ENCODE measurements at places on chromosomes 6 and 20. TPM values are rescaled to one million over a fixed set of nuclear protein-coding genes. Genes with fewer than 3 reads are reported as not detected.

GRCh38 chr20:33984182-33984719, 9.5 kb upstream of the RALY start:
- no peak for DNase-seq
- H3K27me3 ChIP-seq = no peaks in the 10 kb centered on the region
- H3K27ac ChIP-seq = no peak overlapping the region
- no peaks in the 10 kb centered on the region for H3K36me3 ChIP-seq
- H3K4me3 ChIP-seq = no peak overlapping the region
- H3K4me1 ChIP-seq = no peaks in the 10 kb centered on the region

CCN6 gene
- total RNA-seq = not detected

GRCh38 chr20:53804920-53805894, 211.6 kb upstream of the ZNF217 start:
- no peaks in the 10 kb centered on the region for H3K4me1 ChIP-seq
- no peak for DNase-seq
- no peaks in the 10 kb centered on the region for H3K36me3 ChIP-seq
- no peaks in the 10 kb centered on the region for H3K27me3 ChIP-seq

DNA sequence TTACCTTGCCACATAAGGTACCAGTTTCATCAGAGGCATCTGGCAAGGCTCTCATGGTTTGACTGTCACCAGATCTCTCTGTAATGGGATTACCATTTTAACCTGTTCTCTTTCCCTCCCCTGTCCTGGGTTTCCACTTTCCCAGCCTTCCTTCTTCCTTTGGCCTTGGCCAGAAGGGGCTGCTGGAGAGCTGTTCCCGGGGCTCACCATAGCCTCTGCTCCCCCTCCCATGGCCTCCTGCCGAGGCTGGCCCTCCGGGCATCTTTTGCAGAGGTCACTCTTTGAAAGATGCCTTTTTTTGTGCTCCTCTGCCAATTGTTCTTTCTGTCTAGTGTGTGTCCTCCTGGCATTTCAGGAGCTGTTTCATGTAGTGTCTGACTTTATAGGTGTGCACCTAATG, 100.7 kb upstream of the SCP2D1 start:
- H3K36me3 ChIP-seq = no peaks in the 10 kb centered on the region
- no peak overlapping the region for H3K27ac ChIP-seq
- H3K4me3 ChIP-seq = no peak overlapping the region
- H3K27me3 ChIP-seq = no peaks in the 10 kb centered on the region
- no peak for DNase-seq

GRCh38 chr6:13302751-13303667, 25.3 kb downstream of the TBC1D7 start:
- H3K4me3 ChIP-seq = peak overlapping the region; percentile 37
- peaks cover 4% of the 10 kb centered on the region for H3K4me1 ChIP-seq
- H3K27ac ChIP-seq = peak overlapping the region; percentile 64
- peaks cover 66% of the 10 kb centered on the region for H3K36me3 ChIP-seq
- peak; percentile 60 for DNase-seq

HTR1B gene
- total RNA-seq = not detected

- no peaks in the 10 kb centered on the region for H3K27me3 ChIP-seq
- no peak overlapping the region for H3K27ac ChIP-seq
- H3K4me1 ChIP-seq = no peaks in the 10 kb centered on the region
- no peak overlapping the region for H3K4me3 ChIP-seq
- no peak for DNase-seq
- H3K36me3 ChIP-seq = no peaks in the 10 kb centered on the region
These were observed 45.7 kb downstream of the NKAIN2 start for GRCh38 chr6:123849406-123849805.

DNA sequence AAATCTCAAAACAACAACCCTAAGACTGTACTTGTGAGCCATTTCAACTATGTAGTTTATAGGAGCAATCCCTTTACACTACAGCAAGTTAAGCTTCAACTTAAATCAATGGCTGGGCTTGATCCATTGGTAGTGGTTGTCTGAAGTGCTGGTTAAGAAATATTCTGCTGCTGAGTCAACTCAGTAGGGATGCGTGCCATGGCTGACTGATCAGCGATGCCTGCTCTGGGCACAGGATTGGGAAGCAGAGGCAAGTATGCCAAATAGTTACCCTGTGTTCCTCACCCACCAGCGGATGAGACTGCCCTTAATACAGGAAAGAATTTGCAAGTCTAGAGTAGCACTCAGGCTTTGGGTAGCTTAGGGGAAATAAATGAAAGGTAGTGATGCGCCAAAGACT, 41.5 kb downstream of the GCM1 start:
- no peak overlapping the region for H3K4me3 ChIP-seq
- no peaks in the 10 kb centered on the region for H3K4me1 ChIP-seq
- DNase-seq = no peak
- H3K27me3 ChIP-seq = no peaks in the 10 kb centered on the region

DNA sequence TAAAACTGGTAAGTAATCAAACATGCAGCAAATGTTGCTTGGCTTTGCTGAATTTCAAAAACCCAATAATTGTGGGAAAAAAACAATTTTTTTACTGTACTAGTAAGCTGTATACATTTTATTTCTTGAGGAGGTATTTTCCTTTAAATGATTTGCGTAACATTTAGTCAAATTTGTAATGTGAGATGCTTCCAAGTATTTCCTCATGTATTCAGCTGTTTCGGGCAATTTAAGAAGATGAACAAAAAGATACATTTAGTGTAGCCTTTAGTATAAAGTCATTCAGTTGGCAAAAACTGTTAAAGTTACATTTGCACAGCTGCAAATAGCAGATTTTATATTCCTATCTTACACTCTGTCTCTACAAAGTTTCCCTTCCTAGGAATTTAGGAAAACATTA, 186.1 kb upstream of the SCGN start:
- no peak for DNase-seq
- no peak overlapping the region for H3K4me3 ChIP-seq
- H3K27ac ChIP-seq = no peak overlapping the region
- H3K4me1 ChIP-seq = no peaks in the 10 kb centered on the region
- no peaks in the 10 kb centered on the region for H3K27me3 ChIP-seq

DNA sequence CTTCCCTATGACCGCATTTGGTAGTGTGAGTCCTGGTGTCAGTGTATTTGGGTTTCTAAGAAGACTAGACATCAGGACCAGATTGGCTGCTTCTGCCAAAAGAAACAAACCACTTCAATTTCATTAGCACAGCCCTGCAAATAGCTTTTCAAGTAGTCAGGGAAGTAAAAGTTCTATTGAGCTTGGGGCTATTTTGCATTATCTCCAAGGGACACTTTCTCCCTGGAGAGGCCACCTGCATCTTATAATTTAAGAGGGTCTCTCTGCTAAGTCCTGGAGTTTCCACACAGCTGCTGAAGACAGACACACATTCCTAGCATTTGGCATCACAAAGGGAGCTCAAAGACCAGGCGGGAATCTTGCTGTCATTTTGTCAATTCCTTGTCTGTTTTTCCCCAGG, 141.2 kb downstream of the BMP2 start:
- no peaks in the 10 kb centered on the region for H3K27me3 ChIP-seq
- no peaks in the 10 kb centered on the region for H3K36me3 ChIP-seq
- H3K4me3 ChIP-seq = no peak overlapping the region
- no peak for DNase-seq
- H3K27ac ChIP-seq = no peak overlapping the region

DNA sequence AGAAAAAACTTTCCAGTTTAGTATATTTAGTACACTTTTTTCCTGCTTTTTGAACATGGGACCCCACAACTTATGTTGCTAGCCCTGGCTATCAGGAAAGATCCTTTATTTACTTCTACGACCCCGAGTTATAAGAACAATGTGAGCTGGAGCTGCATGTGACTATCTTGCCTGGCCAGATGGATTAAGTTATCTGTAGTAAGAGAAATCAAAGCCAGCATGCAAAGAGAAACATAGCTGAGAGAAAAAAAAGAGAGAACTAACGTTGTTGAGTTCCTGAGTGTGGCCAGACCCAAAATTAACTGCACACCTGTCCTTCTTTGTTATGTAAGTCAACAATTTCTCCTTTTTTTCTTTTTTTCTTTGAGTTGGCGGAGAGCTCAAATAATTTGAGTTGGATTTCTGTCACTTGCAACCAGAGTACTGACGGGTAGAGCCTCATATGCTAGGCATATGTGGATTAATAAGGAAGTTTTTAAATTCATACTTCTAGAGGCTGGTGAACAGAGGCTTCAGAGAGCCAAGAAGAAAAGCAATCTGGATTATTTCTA, 219.5 kb downstream of the HACE1 start:
- no peak overlapping the region for H3K4me3 ChIP-seq
- no peaks in the 10 kb centered on the region for H3K36me3 ChIP-seq
- no peak overlapping the region for H3K27ac ChIP-seq
- DNase-seq = no peak

- DNase-seq = peak; percentile 46
- no peaks in the 10 kb centered on the region for H3K36me3 ChIP-seq
These were observed 15.0 kb upstream of the IFNGR1 start for GRCh38 chr6:137233911-137234863.

DNA sequence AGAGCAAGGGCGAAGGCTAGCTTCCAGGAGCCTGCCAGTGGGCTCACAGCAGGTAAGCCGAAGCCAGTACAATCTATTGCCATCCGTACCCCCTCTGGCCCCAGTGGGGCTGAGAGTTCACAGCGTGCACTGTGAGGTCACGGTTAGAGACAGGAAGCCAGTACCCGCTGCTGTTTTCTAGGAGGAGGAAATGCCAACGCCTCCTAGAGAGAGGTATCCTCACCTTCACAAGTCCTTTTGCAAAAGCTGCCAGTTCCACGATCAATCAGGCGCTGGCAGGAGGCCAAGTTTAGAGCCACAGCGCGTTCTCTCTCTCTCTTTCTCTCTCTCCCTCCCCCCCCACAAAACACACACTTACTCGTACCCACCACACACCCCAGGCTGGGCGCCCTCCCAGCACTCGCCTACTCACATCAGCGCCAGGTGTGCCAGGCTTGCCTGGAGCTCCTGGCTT, 22.5 kb downstream of the COL9A1 start:
- H3K27me3 ChIP-seq = peaks cover 13% of the 10 kb centered on the region
- no peak for DNase-seq
- H3K4me3 ChIP-seq = no peak overlapping the region
- H3K4me1 ChIP-seq = no peaks in the 10 kb centered on the region

PDE10A gene
- 8.6 TPM for total RNA-seq

DNA sequence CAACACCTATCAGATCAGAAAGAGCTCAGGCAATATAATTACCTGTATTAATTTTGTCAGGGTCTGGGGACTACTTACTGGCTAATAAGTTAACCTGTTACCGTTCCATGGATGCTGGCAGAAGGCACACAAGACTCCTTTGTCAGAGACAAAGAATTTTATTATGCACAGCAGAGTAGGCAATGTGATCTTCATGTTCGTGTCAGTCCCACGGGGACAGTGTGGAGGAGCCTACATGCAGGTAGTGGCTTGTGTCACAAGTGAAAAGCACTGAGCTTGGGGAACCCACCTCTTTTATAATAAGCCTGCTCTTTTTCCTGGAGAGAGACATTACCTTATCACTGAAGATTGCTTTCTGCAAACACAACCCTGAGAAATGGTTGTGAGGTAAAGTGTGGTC, 96.9 kb downstream of the CD164 start:
- DNase-seq = no peak
- no peak overlapping the region for H3K27ac ChIP-seq
- H3K4me3 ChIP-seq = no peak overlapping the region
- no peaks in the 10 kb centered on the region for H3K27me3 ChIP-seq
- H3K36me3 ChIP-seq = no peaks in the 10 kb centered on the region

- H3K4me3 ChIP-seq = no peak within 1 kb of the TSS
- DNase-seq = no peak
- H3K27ac ChIP-seq = no peak within 1 kb of the TSS
- no peaks in the 10 kb centered on the region for H3K4me1 ChIP-seq
- H3K36me3 ChIP-seq = no peaks in the 10 kb centered on the region
These were observed at the start of gene IL17A for GRCh38 chr6:52186075-52186474. IL17A (plus strand) TSS chr6:52186375; CDS start chr6:52186432, 57 bp downstream.

DNA sequence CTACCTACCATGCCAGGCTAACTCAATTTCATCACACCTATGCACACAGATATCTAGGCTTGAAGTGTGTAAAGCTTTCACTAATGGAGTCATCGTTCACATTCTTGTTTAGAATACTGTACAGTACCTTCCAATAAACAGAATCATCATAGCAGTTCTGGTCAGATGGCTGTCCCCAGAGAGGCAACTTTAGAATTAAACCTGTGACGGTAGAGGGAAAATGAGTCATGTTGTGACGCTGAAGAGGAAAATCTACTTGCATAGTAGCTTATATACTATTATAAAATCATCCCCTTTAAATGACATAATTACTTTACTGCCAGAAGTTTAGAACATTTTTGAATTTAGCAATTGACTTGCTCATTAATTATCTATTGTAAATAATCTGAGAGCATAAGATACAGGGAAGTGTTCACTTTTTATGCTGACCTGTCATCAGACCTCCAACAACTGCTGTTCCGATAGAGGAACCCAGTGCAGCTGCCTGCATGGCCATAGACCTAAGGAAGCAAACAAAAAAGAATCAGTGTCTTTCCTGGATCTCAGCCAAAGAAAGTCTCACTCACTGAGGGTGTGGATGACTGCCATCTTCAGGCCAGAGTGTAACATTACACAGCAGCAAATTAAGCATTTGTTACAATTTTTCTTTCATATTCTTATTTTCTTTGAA, 29.8 kb downstream of the RHAG start:
- H3K4me3 ChIP-seq = no peak overlapping the region
- H3K36me3 ChIP-seq = no peaks in the 10 kb centered on the region
- DNase-seq = no peak
- H3K27ac ChIP-seq = no peak overlapping the region
- no peaks in the 10 kb centered on the region for H3K27me3 ChIP-seq

- no peaks in the 10 kb centered on the region for H3K36me3 ChIP-seq
- H3K27ac ChIP-seq = no peak overlapping the region
- no peak overlapping the region for H3K4me3 ChIP-seq
- no peak for DNase-seq
These were observed 1127.0 kb upstream of the MAP3K7 start for GRCh38 chr6:91713911-91714310.

DNA sequence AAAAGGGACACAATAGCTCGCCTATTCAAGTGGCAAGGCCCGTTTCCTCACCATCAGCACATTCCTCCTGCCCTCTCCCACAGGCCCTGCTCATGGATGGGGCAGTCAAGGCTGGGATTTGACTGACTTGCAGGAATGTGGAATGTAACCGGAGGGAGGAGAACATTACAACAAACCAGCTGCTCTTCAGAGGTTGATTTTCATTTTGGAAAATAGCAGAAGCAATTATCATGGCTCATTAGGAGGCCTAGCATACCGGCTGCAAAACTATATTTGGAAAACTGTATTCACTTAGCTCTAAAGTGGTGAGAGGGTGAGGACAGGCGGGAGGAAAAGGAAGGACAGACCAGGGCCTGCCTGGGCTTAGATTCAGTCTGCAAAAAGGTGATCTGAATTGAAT, 283.7 kb downstream of the CD83 start:
- peak overlapping the region; percentile 52 for H3K27ac ChIP-seq
- H3K27me3 ChIP-seq = no peaks in the 10 kb centered on the region
- no peak for DNase-seq
- H3K4me1 ChIP-seq = no peaks in the 10 kb centered on the region
- no peaks in the 10 kb centered on the region for H3K36me3 ChIP-seq

RBPJL gene
- not detected for total RNA-seq

DNA sequence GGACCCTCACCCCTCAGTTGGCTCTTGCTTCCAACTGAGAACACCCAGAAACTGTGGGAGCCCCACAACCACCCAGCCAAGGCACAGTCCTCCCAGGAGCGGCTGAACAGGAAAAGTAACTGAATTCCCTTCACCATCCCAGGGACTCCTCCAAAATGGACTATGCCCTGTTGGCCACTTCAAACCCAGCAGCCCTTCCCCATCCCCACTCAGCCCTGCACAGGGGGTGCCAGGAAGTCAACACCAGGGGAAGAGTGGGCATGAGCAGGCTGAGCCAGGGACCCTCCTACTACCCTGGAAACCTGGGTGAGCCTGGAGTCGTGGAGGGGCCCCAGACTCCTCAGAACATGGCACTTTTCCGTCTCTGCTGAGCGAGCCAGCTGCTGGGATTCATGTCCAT, 10.3 kb downstream of the GUCA1B start:
- no peak overlapping the region for H3K27ac ChIP-seq
- peaks cover 6% of the 10 kb centered on the region for H3K4me1 ChIP-seq
- DNase-seq = no peak
- H3K4me3 ChIP-seq = no peak overlapping the region

SIRPB2 gene
- 2.8 TPM for total RNA-seq

PSMF1 gene
- total RNA-seq = 157 TPM
